Activated gamma-delta T cell (primary cell): ENCODE measurements at places on chromosomes 16 and 17.

- DNase-seq, result no peak
Observed at GRCh38 chr16:14003074-14003570, 68.0 kb upstream of the MRTFB start.

GRCh38 chr16:69890892-69891282 lies 60.2 kb upstream of the CLEC18A start:
- no peak for DNase-seq

GRCh38 chr17:50151937-50152547 lies 1.6 kb upstream of the PPP1R9B start:
- no peak for DNase-seq

DNA sequence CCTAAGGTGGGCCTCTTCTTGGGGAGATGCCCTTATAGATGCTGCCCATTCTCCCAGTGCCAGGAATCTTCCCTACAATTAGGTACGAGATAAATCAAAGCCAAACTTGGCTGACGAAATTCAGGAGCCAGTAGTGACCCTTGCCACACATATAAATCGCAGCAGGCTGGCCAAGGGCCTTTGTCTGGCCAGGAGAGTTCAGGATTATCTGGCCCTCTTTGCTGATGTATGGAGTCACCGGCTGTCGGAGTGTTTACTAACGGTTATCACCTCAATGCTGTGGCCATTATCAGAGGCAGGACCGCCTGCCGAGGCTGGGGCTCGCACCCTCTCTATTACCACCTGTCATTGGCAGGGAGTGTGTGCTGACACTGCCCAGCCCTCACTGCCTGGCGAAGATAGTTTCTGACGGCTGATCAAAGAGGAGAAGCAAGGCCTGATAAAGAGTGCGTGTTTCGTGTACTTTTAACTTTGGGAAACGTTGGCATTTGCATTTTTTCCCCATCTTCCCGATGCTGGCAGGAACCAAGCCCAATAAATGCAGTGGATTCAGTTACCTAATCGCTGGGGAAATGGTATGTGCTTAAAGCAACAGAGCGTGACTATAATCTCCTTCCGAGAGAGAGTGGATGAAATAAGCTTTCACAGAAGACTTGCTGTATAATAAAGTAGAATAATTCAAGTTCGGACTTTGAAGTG lies 32.8 kb upstream of the TBX2 start:
- no peak for DNase-seq

GRCh38 chr17:63494300-63494928 lies 17.6 kb downstream of the ACE start:
- DNase-seq, result no peak

DNA sequence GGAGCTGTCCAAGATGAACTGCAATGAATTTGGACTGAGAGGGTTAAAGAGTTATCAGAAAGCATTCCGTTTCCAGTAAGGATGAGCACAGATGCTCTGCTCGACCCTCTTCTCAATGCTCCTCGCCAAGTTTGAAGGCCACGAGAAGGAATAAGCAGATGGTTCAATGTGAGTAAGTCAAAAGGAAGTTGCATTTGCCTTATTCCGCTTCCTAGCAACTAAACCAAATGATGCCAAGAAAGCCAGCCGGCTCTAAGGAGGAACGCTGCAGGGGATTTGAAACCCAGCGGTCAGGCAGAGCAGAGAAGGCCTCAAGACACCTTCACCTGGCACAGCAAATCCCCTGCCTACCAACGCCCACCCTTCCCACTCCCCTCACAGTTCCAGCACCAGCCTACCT lies 52.1 kb upstream of the CNEP1R1 start:
- DNase-seq, result no peak

- no peak for DNase-seq
Observed at GRCh38 chr17:15036238-15036637, 228.9 kb downstream of the PMP22 start.

DNA sequence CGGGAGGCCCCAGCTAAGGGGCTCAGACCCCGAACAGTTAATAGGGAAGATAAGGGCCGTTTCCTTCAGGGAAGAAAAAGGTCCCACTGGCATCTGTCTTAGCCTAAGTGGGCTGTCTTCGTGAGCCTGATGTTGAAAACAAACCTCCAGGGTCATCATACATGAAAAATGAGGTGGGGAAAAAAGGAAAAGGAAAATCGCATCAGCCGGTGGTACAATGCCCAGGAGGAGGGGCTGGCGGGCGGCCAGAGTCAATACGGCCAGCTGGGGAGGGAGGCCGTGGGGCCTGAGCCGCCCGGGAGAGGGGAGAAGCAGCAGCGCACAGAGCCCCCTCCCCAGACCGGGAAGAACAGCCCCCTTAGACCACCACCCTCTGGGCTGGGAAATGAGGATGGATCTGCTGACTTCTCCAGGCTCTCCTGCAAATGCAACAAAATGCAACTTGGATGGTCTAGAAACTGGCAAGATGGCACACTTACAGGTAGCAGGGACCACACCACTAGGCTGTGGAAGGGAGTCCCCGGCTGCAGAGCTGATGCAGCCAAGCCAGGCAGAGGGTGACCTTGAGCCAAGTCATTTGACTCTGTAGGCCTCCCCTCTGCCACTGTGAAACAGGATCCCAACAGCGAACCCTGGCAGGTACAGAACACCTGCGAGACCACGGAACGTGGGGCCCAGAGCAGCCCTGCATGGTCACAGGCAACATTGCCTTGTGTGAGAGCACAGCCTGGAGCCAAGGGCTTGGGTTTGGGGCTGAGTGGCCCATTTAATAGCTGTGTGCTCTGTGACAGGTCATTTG lies 448.5 kb downstream of the SOX9 start:
- no peak for DNase-seq

DNA sequence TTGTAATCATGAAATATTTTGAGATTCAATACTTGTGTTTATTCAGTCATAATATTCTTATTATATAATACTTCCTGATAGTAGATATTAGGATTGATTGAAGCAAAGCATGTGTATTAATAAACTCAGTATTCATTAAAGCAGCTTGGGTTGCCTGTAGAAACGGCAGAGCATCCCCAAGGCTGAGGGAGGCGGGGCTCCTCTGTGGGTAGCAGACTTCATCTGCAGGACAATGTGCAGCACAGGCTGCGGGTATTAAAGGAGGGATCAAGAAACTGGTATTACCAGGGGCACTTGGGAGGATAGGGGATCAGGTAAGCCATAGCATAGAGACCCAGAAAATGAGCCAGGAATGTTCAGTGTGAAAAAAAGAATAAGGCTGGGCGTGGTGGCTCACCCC lies 213.6 kb downstream of the PRKCA start:
- DNase-seq, result no peak

DNA sequence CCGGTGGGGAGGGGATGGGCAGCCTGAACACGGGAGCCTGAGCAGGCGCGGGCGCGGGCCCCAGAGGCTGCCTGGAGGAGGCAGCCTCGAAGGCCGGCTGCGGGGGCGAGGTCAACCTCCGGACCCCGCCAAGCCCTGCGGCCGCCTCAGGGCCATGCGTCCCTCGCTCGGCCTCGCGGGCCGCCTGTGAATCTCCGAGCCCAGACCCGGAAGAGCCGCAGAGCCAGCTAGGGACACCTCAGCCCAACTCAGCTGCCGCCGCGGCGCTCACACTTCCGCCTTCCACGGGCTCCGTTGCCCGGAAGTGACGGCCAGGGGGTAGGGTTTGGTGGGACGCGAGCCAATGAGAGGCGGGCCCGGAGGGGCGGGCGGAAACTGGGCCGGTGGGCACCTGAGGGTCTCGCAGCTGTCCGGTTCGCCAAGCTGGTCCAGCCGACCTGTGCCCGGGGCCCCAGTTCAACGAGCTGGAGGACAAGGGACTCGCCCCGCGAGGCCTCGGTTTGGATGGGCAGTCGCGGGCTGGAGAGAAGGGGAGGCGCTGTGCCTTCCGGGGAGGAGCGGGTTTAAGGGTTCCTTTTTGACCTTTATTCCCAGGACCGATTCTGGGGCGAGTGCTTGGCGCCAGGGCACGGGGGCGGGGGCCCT lies at the start of gene SLC38A10:
SLC38A10 (minus strand) TSS at position 277 of the 645 bp plus-strand sequence. CDS start 386 bp downstream, outside the sequence.
- peak; percentile 87 for DNase-seq

GRCh38 chr17:46841561-46842379 lies 9.6 kb upstream of the WNT9B start:
- no peak for DNase-seq

GRCh38 chr16:65546353-65546791 lies 424.5 kb upstream of the CDH11 start:
- DNase-seq, result no peak
